ENCODE measurements at places on chromosomes 6 and 20.

GRCh38 chr6:127497410-127497809 is 21.7 kb downstream of the MTCL3 start:
- no peak for DNase-seq

DNA sequence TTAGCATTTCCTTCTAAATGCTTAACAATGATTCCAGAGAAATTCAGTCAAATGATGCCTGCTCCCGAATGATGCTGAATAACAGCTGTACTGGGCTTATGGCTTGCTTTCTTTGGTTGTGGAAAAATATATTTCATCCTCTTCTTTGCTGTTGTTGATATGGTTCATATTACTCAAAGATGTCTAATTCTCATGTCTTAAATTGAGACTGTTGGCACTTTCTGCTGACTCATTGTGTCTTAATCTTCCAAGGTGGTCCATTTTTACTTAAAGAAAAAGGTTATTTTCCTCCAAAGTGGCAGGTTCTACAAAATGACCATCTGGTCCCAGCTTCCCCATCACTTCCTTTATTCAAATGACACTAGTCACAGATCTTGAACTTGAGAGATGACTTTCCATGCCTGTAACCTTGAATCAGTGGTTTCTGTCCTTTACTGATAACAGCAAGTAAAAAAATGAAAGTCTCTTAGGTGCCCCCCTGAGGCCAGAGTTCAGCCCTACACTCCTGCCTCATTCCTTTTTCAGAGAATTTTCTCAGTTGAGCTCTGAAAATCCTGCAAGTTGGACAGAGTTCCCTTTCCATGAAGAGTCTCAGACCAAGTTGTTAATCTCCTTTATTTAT is 6.9 kb downstream of the SNAP25 start:
- DNase-seq: peak; percentile 33

DNA sequence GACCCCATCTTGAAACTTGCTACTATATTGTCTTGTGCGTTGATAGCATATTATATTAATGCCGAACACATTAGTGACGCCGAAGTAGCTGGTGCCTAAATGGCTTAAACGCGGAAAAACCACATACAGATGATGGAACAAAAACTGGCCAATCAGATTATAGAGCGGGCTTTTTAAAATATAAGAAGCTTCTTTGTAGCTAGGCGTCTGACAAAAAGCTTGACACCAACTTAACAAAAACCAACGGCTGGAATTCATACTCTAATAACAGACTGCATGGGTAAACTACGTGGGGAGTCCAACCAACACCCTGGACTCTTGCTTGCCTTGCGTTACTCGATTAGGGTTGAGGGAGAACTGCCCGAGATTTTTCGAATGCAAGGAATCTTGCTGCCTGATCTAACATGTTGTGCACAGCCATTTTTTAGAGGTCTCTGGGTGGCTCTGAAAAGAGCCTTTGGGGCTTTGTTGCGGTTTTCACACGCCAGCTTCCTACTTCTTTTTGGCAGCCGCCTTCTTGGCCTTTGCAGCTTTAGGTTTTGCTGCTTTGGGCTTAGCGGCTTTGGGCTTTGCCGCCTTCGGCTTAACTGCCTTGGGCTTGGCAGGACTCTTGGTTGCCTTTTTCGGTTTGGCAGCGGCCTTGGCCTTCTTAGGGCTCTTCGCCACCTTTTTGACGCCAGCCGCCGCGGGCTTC is 45.7 kb downstream of the OR2B2 start:
- DNase-seq: no peak

DNA sequence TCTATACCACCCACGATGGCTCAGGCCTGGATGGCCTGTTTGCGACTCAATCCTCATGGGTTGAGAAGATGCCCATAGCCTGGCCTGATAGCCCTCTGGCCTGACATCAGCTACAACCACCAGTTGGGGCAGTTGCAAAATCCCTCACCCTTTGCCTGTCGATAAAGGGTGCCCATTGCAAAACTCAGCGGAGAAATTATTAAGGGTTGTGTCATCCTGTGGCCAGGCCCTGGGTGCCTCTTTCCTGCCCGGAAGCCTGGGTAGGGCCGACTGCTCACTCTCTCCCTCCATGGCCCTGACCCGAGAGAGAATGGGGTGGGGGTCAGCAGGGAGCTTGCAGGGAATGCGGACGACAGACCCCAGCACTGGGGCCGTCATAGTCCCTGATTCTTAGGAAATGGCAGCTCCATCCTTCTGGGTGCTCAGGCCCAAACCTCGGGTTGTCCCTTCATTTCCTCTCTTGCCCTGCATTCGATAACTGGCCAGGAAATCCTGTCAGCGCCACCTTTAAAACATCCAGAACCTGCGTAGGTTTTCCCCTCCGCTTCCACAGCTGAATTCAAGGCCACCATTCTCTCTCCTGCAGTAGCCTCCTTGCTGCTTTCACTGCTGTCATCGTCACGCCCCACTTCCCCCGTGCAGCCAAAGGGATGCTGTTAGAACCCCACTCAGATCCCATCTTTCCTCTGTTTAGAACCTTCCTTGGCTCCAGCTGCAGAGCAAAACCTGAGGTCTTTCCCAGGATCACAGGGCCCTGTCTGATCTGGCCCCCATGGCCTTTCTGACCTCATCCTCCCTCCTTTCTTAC is 31.1 kb downstream of the CEBPB start:
- DNase-seq: peak; percentile 46

GRCh38 chr20:54368570-54368969 is 106.8 kb upstream of the DOK5 start:
- DNase-seq: no peak

GRCh38 chr6:10384610-10385523 is 30.0 kb downstream of the TFAP2A start:
- DNase-seq: no peak

- peak; percentile 67 for DNase-seq
Measured at GRCh38 chr20:36384022-36384619, 78.0 kb downstream of the DLGAP4 start.

GRCh38 chr6:28081486-28081751 is 1.1 kb downstream of the ZNF165 start:
- peak; percentile 4 for DNase-seq

Measured in ACHN (cell line).